ENCODE measurements at places on chromosomes 4 and X. TPM values are rescaled to one million over a fixed set of nuclear protein-coding genes. Genes with fewer than 3 reads are reported as not detected.

SYAP1 gene
- total RNA-seq, result 36.3 TPM

MAGED2 gene
- 308 TPM for total RNA-seq

TGIF2LX gene
- not detected for total RNA-seq

TASL gene
- total RNA-seq, result not detected

SLC25A43 gene
- total RNA-seq, result 37.0 TPM

CLDN2 gene
- total RNA-seq, result not detected

TKTL2 gene
- not detected for total RNA-seq

TMEM175 gene
- total RNA-seq, result 13.3 TPM

STPG2 gene
- 0.12 TPM for total RNA-seq

TSPAN7 gene
- total RNA-seq, result not detected

TDO2 gene
- 1.5 TPM for total RNA-seq

NSUN7 gene
- total RNA-seq, result 0.73 TPM

RAB33B gene
- total RNA-seq, result 13.6 TPM

PAPSS1 gene
- total RNA-seq, result 93.5 TPM

PNMA5 gene
- not detected for total RNA-seq

EXOC1L gene
- total RNA-seq, result not detected

GABRG1 gene
- not detected for total RNA-seq

DIPK2B gene
- not detected for total RNA-seq

NPY2R gene
- total RNA-seq, result not detected

PPBP gene
- total RNA-seq, result not detected

LRP2BP gene
- 0.49 TPM for total RNA-seq

ASB11 gene
- not detected for total RNA-seq

NPY1R gene
- not detected for total RNA-seq

SLC6A14 gene
- not detected for total RNA-seq

CYP2U1 gene
- 32.5 TPM for total RNA-seq

RHOH gene
- total RNA-seq, result 2.8 TPM

PAGE4 gene
- not detected for total RNA-seq

STAP1 gene
- total RNA-seq, result not detected

GLRA3 gene
- total RNA-seq, result under 0.01 TPM

WDFY3 gene
- 144 TPM for total RNA-seq

ENPEP gene
- total RNA-seq, result 1.1 TPM

LRIT3 gene
- total RNA-seq, result under 0.01 TPM

MAPK10 gene
- 10.9 TPM for total RNA-seq

NLGN4X gene
- total RNA-seq, result 0.24 TPM

FANCB gene
- total RNA-seq, result 3.3 TPM

GDPD2 gene
- 0.16 TPM for total RNA-seq

C4orf36 gene
- total RNA-seq, result 1.5 TPM

ADRA2C gene
- total RNA-seq, result 0.49 TPM

PITX2 gene
- total RNA-seq, result 18.1 TPM

WNK3 gene
- 4.9 TPM for total RNA-seq

TMEM154 gene
- total RNA-seq, result 5.2 TPM

NPY5R gene
- total RNA-seq, result not detected

DRD5 gene
- total RNA-seq, result not detected

Measured in hair follicle dermal papilla cell (primary cell).